Uterus (tissue), 4 donors: ENCODE measurements at places on chromosomes 7 and 10.

DNA sequence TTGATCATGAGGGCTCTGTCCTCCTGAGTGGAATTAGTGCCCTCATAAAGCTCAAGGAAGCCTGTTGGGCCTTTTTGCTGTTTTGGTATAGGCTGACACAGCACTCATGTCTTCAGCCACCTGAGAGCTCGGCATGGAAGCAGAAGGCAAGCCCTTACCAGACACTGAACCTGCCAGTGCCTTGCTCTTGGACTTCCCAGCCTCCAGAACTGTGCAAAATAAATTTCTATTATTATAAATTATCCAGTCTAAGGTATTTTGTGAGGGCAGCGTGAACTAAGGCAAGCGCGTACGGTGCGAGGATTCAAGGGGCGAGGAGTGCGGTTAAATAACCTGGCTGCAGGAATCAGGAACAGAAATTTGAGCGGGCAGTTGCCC is 281.5 kb upstream of the LYZL1 start:
- DNase-seq = no peak

- DNase-seq = no peak
Observed at GRCh38 chr7:142405122-142405765, 147.4 kb upstream of the PRSS58 start.

DNA sequence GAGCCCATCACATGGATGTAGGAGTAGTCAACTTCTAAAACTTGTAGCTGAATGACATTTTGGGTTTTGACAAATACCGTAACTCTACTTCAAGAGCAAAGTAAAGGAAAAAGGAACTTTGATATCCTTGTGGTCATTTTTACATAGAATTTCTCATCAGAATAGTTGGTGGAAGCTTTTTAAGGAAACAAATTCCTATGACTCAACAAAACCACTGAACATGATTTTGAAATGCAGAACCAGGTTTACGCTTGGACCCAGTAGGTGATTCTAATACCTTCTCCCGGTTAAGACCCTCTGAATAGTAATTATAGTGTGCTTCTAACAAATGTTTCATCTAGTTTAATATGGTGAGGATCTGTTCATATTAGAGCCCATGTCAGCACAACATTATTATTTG is 307.8 kb downstream of the GPR37 start:
- DNase-seq = no peak

DNA sequence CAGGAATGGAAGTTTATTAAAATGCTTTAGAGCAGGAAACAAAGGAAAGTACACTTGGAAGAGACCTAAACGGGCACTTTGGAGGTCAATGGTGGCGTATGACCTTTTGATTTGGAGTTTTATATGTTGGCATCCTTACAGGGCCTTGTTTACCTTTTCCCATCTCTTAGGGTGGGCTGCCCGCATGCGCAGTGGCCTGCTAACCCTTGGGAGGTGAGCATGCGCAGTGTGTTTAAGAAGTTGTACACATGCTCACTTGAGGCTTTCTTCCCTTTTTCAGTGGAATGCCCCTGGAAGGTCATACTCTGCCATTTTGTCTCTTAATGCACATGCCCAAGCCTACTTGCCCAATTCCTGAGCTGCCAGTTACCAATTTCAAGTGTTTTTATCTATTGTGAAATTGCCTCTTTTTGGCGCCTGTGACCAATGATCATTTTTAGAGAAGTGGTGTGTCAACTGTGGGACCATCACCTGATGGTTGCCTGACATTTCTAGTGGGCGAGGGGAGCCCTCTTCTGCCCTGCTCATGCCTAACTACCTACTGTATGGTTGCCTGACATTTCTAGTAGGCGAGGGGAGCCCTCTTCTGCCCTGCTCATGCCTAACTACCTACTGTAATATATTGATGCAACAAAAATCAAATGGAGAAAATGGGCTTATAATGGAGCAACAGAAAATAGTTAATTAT is 138.0 kb downstream of the PPP1R9A start:
- no peak for DNase-seq

- DNase-seq = no peak
Observed at GRCh38 chr7:91811236-91811635, 69.3 kb downstream of the MTERF1 start.

GRCh38 chr10:119026301-119027110 is 3.0 kb upstream of the NANOS1 start:
- DNase-seq = no peak

DNA sequence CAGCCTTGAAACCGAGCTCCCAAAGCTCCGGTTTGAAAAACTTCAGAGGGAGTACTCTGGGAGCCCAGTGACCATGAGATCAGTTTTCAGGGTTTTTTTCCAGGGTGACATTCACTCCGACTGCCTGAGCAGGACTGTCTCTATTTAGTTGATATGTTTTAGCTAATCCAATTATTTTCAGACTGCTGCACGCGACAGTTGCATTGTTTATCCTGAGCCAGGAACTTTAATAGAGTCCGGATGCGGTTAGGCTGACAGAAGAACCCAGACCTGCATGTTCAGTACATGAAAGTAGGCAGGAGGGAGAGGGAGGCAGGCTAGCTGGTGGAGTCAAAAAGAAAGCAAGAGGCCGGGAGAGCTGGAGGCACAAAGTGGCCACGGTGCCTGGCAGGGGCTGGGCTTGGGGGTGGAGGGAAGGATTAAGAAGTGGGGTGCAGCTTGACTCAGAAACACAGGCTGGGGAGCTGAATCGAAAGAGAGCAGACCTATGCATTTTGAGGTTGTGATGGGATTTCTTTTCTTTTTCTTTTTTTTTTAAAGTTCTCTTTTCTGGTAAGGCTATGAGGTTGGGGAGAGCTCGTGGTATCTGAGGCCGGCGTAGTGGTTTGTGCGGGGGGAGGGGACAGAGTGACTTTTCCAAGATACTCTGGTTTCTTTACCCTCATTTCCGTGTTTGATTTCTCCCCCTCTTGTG is 5.7 kb downstream of the GATA3 start:
- no peak for DNase-seq
